ENCODE measurements at places on chromosomes 5 and 9. TPM values are rescaled to one million over a fixed set of nuclear protein-coding genes. Genes with fewer than 3 reads are reported as not detected.

DNA sequence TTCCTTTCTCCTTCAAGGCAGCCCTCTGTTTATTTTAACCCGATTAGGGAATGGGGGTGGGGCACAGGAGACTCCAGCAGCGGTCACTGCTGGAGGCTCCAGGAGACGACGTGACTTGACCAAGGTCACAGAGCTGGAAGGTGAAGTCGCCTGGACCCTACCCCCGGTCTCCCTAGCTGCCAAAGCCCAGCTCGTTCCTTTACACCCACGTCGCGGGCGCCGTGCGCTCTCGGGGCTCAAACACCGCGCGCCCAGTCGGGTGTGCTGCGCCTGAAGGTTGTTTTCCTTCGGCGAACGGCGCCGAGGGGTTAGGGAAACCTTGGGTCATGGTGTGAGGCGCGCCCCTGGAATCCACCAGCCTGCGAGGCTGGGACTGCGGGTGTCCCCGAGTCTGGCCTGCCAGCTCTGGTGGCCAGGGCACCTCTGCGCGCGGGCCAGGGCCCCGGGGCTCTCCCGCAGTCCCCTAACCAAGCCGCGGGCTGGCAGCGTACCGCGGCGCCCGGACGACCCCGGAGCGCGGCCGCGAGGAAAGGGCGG, 747 bp upstream of the UNC5A start:
- no peak for DNase-seq

GRCh38 chr5:78589923-78590322, 58.6 kb downstream of the LHFPL2 start:
- DNase-seq: no peak

- no peak for DNase-seq
Measured at GRCh38 chr9:29625292-29625731, 2052.0 kb upstream of the C9orf72 start.

The NSG2 gene
- not detected for total RNA-seq

The CD14 gene
- not detected for total RNA-seq

- DNase-seq: no peak
Measured at GRCh38 chr9:5614985-5615384, 13.9 kb upstream of the RIC1 start.

The TEX48 gene
- not detected for total RNA-seq

The LCN12 gene
- 0.31 TPM for total RNA-seq

The TEX10 gene
- 40.0 TPM for total RNA-seq

The ZNF883 gene
- 3.3 TPM for total RNA-seq
